ENCODE measurements at places on chromosomes 1 and 21.

DNA sequence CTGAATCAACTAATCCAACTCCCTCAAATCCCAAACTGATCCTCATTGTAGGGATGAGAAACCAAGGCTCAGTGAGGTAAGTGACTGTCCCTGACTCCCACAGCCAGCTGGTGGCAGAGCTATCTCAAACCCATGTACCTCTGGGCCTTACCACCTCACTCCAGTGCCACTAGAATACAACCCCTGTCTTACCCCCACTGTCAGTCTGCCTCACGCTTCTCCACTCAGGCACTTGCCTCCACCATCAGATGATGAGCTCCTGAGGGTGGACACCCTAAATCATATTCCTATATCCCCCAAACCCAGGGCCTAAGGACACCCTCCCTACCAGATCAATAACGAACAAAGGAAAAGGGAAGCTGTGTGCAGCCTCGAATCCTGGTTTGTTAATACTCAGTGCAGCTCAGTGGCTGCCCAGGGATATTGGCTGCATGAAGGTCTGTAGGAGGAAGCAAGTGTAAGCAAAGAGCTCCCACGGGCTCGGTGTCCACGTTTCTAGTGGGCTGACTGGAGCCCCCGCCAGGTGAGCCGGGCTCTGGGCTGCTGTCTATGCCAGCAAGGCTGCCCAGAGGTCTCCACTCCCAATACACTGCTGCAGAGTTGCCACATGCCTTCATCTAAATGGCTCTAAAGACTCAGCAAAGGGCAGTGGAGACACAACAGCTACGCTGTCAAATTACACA lies 533.4 kb downstream of the MATN1 start:
- no peak for DNase-seq

DNA sequence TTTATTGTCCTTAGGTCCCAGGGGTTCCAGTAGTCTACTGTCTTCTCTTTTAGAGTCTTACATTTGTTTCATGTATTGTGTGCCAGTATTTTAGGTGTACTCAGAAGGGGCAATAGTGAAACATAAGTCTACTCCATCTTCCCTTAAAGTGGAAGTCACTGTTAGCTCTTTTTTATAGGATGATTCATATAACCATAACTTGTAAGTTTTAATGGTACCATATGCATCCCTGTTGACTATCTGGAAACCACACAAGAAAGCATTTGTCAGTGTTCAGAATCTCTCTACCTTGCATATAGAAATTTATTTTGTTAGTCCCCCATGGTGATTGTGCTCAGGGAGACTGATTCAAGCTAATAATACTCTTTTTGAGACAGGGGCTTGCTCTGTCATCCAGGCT lies 149.9 kb downstream of the HS2ST1 start:
- DNase-seq, result no peak

DNA sequence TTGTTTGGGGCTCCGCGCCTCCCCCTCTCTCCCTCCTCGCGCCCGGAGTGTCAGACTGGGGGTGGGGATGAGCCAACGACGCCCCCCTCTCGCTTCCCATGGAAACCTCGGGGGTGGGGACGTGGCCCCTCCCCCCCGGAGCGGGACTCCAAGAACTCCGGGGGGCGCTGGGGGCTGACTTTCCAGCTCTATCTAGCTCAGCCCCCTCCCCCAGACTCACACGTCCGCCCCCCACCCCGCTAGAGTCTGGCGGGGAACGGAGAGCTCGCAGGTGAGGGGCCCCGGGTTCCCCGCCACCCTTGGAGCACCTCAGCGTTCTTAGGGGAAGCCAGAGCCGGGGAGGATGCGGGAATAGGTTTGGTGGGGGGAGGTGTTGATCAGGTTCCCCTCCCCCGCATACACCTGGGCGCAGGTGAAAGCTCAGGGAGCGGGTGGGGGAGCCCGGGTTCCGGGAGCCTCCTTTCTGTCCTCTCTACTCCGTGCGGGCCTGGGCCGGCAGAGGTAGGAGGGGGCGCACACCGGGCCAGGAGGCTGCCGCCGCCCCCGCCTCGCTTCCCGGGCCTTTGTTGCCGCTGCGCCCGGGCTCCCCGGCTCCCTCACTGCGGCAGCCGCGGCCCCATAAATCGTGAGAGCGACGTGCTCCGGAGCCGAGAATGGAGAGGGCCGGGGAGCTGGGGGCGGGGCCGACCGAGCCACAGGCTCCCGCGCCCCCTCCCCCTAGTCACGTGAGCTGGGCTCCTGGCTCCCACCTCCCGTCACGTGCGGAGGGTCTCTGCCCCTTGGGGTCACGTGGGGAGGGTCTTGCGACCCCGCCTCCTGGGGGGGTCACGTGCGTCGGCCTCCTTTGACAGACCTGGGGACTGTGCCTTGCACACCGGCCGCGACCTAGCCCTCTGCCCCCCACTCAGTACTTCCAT lies 1.9 kb downstream of the EFNA3 start:
- DNase-seq, result no peak

GRCh38 chr1:211237579-211237978 lies 21.6 kb upstream of the RCOR3 start:
- no peak for DNase-seq

Data from cerebellum (tissue), 4 donors.